ENCODE measurements at places on chromosomes 12 and 14.

DNA sequence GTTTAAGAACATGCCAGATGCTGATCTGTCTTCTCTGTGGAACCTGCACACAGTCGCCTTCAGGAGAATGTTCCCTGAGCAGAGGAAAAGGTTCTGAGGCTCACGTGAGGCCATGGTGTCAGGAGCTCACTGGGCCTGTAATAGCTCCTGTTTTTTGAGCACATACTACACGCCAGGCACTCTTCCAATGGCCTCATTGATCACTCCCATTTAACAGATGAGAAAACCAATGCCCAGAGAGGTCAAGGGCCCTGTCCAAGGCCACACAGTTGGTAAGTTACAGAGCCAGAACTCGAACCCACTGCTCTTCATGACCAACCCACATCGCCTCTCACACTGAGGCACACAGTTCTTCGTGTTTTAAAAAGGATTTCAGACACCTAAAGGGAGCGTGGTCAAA is 7.3 kb upstream of the HHIPL1 start:
- DNase-seq: no peak

- DNase-seq: no peak
These were observed 41.7 kb downstream of the BICD1 start for GRCh38 chr12:32148372-32148771.

- no peak for DNase-seq
These were observed 100.1 kb downstream of the HEATR5A start for GRCh38 chr14:31320216-31320615.

GRCh38 chr12:100860611-100861010 is 66.0 kb downstream of the ANO4 start:
- DNase-seq: no peak

GRCh38 chr12:5571115-5571514 is 139.2 kb downstream of the NTF3 start:
- no peak for DNase-seq

DNA sequence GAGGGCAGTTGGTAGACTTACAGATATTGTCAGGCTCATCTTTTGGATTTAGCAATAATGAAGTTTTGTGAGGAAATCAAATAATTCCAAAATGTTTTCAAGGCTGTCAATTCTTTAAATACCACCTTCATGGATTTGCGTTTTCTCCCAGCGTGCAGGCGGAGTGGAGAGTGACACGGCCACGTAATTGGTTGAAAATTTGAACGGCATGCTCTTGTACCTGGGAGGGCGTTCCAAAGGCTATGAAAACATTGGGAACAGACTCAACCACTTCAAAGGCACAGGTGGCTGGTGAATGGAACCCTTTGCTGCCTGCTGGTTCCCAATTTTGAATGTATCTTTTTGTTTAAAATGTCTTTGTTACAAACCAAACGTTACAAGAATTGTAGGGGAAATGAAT is 12.4 kb downstream of the SMIM41 start:
- no peak for DNase-seq

DNA sequence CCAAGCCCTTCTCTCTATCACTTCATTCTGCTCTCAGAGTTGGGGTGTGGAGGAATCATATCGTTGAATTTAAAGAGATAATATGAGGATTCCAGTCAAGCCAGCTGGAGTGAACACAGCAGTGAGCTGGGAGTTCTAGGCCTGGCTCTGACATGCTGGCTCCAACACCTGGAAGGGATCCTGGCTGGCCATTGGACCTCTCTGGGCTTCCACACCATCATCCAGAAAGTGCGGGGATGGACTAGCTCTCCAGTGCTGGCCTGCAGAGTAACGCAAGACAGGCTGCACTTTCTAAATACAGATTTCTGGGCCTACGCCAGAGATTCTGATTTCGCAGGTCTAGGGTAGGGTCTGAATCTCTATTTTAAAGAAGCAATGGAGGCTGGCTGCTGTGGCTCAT is 34.8 kb upstream of the HDAC7 start:
- DNase-seq: no peak

DNA sequence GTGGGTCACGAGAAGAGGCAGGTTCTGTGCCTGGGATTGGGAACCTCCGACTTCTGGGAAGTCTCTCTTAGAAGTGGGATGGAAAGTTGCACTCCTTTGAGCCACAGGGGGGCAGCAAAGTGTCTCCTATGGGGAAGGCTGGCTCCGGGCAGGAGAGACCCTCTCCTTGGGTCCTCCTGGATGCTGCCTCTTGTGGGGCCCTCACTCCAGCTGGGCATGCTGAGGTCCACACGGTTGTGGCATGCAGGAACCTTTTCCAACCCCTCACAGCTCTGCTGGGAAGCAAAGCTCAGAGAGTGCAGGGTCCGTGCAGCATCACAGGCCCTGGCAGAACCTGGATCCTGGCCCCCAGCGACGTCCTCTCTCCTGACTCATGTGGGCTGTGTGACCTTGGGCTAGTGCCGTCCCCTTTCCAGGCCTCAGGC is 17.4 kb downstream of the SDSL start:
- DNase-seq: no peak

GRCh38 chr12:83634726-83635267 is 948.1 kb downstream of the TMTC2 start:
- no peak for DNase-seq

DNA sequence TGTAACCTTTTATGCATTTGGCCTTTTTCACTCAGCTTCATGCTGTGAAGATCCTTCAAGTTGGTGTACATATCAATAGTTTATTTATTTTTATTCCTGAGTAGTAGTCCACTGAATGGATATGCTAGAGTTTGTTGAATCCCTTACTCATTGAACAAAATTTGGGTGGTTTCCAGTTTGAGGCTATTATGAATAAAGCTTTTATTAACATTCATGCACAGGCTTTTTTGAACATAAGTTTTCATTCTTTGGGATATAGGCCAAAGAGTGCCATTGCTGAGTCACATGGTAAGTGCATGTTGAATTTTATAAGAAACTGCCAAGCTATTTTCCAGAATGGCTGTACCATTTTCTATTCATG is 59.5 kb upstream of the CAPRIN2 start:
- DNase-seq: no peak

GRCh38 chr12:99043319-99043914 is 398.3 kb downstream of the APAF1 start:
- peak; percentile 17 for DNase-seq

DNA sequence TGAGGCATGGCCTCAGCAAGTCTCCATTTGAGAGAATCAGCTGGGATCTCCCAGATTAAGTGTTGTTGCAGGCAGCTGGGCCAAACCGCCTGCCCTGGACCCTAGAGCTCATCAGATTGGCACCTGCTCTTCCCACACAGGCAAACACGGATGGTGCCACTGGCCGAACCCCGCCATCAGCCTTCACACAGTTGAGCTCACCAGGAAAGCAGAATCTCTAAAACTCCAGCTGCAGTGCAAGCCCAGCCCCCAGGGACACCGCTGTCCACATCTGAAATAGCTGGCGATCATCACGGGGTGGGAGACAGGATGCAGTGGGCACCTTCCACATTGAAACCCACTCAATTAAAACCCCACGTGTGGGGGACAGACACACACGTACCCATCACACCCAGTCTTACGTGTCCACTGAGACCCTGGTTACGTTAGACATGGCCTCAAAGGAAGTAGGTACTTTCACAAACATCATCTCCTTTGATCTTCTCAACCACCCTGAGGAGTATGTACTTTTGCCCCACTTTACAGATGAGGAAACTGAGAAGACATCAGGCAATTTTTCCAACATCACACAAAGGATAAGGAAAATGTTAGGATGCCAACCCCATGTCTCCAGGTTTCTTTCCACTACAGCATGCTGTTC is 88.8 kb downstream of the SINHCAF start:
- DNase-seq: no peak

DNA sequence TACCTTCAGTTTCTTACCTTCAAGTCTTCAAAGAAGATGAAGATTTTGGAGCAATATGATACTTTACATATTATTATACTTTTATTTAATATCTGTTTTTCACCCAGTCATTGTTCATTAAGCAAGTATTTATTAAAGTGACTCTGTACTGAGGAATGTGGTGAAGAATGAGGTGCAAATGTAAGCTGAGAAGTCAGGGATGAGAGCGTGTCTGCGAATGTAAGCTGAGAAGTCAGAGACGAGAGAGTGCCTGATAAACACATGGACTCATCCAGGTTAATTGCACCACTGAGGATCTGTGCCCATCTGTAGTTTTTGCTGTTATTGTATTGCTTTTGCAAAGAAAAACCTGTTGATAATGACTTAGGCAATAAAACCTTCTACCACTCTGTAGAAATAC is 211.9 kb upstream of the FAR2 start:
- no peak for DNase-seq

DNA sequence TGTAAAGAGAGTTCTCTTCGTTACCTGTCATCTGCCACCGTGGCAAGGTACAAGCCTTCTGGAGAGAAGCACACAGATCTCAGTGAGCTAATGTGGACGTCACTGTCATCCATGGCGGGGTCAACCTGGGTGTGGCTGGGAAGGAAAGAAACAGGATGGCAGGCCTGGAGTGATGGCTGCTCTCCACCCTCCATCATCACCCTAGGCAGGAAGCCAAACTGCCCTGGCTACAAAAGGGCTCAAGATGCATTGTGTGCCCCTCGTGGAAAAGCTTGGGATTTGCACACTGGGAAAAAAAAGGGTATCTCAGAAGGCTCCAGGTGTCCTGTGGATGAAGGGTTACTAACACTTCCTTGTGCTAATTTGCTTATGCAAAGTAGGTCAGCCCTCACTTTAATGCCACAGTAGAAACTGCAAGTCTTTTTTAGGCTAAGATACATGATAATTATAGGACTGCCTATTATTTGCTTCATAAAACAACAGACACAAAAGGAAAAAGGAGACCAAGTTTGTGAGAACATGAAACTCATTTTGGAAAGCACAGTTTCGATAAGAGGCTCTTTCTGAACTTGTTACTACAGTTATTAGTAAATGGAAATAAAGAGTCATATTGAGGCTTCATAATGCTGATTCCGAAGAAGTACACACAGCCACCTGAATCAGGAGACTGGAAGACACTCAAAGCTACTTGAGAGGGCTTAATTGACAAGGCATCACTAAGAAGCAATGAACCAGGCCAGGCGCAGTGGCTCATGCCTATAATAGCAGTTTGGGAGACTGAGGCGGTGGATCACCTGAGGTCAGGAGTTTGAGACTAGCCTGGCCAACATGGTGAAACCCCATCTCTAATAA is 18.9 kb downstream of the RFC5 start:
- DNase-seq: no peak

DNA sequence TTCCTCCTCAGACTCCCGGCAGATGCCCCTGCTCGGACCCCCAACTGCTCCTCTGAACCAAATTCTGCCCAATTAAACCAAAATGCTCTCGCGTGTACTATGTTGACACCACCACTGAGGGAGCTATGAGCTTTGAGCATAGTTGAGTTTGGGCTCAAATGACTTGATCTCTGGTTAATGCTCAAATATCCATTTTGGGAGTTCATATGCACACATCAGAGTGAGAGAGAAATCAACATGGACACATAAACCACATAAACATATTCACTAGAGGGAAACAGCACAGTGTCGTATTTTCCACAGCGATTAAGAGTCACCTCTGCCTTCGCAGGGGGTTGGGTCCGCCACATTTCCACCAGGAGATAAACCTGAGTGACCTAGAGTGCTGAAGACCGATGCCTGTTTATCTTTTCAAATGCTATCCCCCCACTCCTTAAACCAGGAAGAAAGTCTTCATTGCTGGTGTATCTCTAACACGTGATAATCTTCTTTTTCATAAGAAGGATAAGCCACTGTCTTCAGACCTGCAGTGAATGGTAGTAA is 59.4 kb upstream of the FOXN3 start:
- DNase-seq: no peak

- DNase-seq: no peak
These were observed 48.6 kb upstream of the CATSPERB start for GRCh38 chr14:91780452-91780851.

DNA sequence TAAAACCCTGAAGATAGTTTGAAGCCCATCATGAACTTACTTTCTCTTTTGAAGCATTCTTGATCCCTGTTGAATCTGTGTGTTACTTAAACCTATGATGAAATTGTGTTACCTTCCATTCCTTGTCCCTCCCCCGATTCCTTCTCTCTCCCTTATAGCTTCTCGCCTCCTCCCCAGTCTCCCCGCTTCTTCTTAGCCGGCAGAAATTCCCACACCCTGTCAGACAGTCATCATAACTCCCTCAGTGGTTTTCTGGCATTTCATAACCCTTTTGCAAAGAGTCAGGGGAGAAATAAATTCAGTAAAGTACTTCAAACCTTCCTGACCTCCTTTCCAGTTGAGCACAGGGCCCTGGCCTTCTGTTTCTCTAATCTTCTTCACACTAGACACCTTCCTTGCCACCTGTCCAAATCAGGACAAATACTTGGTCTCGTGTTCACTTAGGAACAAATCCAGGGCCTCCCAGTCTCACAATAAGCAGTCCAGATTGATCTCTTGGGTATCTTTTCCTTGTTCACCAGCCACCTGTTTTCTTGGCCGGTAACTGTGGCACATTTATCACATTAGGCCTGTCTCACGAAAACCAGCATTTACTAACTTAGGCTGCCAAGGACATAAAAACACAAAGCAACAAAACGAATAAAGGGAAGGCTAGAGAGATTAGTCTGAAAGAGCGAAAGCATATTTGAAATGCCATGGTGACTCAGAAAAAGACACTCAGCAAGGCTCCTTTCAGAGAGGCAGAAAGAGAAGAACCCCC is 355.9 kb downstream of the TMTC2 start:
- no peak for DNase-seq

- DNase-seq: no peak
These were observed 128.9 kb upstream of the RTL1 start for GRCh38 chr14:101032433-101032832.

DNA sequence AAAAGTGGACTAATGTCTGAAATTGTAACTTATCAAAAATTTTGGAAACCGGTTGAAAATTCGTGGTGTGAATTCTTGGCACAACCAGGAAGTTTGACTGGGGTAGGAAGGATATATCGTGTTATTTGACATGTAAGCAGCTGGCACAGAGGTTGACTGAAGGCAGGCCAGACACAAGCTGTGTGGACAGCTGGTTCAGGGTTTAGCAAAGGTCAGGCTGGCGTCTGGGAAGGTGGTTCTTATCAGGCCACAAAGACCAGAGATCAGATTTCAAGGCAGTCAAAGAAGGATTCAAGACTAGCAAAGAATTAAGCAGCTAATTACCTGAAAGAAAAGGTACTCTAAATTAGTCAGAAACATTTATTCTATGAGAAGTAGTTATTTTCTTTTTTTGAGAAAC is 450.2 kb upstream of the MDGA2 start:
- DNase-seq: no peak

DNA sequence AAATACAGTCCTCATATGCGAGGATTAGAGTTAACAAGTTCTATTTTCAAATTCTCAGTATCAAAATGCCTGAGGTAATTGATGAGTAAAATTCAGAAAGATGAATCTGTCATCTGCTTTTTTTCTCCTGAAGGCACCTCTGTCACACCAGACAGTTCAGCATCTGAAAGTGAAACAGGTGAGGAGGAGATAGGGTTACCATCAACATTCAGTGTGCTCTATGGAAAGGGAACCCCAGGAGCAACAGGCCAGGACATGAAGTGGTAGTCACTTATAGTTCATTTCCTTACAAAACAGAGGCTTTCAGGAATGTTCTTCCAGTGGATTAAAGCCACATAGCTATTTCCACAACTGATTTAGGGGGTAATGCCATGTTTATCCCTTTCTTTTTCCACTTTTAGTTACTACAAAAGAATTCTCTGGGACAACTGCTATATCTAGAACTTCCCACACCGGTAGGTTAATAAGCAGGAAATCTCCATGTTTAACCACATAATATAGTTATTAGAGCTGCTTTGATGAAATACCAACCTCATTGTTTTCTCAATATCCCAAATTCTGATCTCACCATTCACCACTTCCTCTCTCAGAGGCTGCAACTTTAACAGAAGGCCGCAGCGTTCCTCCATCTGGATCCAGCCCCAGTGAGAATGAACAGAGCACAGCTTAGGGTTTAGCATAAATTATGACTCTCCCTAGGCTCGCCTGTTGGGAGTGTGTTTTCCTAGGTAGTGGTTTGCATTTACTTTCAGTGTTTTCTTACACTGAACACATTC is 177.0 kb upstream of the CNTN1 start:
- no peak for DNase-seq
